ENCODE measurements at places on chromosomes 6 and 20.

DNA sequence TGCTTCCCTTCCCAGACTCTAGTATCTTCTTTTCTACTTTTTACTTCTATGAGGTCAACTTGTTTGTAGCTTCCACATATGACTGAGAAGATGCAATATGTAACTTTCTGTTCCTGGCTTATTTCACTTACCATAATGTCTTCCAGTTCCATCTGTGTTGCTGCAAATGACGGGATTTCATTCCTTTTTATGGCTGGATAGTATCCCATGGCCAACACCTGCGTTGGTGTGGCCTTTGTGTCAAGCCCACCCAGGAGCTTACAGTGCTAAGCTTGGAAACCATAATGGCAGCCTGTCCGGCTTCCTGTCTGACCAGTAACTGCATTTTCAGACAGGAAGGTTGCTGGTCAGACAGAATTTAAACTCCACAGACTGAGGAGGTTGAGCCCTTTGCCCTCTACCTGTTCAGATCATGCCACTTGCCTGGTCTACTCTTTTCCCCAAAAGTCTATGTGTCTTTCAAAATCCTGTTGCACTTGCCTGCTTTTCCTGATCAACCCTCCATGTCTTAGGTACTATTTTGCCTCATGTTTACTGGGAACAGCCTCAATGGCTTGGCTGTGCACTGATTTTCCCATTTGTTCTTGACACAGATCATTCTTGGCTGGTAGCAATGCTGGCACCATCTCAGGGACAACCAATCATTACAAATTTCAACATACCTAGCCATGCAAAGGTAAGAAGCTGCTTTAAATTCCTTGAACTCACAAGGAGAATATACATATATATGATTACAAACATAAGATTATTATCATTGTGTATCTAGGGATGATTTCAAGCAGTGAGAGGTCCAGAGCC, 114.3 kb upstream of the PLEKHG1 start:
- DNase-seq, result no peak

GRCh38 chr20:19659448-19659847, 98.6 kb upstream of the RIN2 start:
- no peak for DNase-seq

DNA sequence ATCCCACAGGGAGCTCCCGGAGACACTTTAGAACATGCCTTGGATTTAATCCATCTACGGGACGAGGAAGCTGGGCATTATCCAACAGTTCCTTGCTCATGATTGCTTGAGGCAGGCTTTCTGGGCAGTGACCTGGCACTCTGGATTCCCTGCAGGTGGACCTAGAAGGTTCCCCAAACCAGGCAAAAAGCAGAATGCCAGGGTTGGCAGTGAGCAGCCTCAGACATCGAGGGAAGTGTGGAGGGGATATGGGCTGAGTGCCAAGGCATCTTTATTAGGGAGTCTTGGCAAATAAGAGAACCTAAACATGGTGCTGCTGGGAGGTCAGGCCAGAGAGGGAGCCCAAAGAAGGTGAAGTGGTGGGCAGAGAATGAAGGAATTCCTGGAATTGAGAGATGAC, 158.5 kb downstream of the CD83 start:
- no peak for DNase-seq

GRCh38 chr6:63904650-63905248, 269.1 kb downstream of the PHF3 start:
- no peak for DNase-seq

DNA sequence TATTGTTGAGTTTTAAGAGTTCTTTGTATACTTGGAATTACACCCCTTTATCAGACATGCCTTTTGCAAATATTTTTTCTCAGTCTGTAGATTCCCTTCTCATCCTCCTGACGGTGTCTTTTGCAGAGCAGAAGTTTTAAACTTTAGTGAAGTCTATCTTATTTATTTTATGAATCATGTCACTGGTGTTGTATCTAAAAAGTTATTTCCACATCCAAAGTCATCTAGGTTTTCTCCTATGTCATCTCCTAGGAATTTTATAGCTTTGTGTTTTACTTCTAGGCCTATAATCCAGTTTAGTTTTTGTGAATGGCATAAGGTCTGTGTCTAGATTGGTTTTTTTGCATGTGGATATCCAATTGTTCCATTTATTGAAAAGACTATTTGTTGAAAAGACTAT, 271.3 kb downstream of the KIF16B start:
- no peak for DNase-seq

GRCh38 chr20:1875762-1876161, 19.4 kb upstream of the SIRPA start:
- DNase-seq, result no peak

GRCh38 chr6:15444081-15444731, 198.3 kb downstream of the JARID2 start:
- no peak for DNase-seq

GRCh38 chr20:24588725-24589340, 119.4 kb downstream of the SYNDIG1 start:
- DNase-seq, result no peak

DNA sequence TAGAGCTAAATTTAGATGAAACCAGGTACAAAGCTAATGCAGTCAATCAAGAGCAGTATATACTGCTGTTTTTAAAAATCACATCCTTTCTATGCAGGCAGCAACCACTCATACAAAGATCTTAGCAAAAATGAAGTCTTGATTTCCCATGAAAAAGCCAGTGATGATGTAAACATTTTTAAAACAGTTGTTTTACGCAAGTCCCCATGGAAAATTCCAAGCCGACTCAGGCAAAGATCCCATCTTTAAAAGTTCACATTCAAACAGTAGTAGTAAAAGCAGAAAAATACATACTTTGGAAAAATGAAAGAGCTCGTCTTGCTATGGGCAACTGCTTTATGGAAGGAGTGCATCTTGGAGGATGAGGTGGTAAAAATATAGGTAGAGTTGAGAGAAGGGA, 84.0 kb downstream of the RCAN2 start:
- DNase-seq, result no peak

DNA sequence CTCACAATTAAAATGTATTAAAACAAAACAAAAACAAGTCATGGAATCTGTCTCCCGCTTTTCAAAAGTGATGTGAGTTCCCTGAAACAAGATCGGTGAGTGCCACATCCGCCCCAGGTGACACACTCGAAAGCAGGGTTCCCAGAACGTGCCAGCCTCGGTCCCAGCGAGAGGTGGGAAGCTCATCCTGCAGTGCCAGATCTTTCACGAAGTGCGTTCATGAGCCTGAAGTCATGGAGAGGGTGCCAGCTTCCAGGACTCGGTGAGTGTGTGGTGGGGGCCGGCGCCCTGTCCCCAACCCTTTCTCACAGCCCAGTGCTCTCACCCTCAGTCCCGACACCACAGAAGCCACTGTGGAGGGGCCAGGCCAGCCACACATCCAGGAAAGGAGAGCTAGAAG, 127.4 kb downstream of the WDR27 start:
- DNase-seq, result no peak

GRCh38 chr6:56329271-56330050, 82.1 kb upstream of the COL21A1 start:
- DNase-seq, result no peak

- no peak for DNase-seq
Measured at GRCh38 chr20:53439616-53440015, 154.0 kb downstream of the ZNF217 start.

DNA sequence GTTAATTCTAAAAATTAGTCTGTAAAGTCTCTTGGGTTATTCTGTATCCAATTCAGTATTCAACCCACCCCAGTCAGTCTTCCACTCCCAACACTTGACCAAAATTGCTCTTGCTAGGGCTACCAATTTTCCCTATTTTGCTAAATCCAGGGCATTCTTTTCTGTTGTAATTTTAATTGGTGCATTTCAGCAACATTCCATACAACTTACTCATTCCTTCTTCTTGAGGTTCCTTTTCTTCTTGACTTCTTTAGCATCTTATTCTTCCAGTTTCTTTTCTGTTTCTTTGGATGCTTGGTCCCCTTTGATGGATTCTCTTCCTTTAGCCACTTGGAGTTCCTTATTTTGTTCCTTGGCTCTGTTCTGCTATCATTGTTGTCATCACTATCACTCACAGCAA, 11.2 kb upstream of the GRM1 start:
- DNase-seq, result no peak

DNA sequence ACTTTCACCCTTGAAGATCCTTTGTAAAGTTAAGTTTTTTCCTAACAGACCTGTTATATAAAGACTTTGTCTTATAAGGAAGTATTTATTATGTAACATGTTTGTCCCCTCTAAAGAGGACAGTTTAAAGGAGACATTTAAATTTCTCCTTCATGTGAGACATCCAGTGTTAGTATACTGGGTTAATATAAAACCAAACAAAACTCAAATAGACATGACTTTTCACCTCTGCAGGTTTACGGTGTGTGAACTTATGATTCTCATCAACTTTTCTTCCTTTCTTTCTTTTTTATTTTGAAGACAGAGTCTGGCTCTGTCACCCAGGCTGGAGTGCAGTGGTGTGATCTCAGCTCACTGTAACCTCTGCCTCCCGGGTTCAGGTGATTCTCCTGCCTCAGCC, 17.4 kb upstream of the MPC1 start:
- DNase-seq, result no peak

GRCh38 chr6:120779441-120779840, 554.8 kb downstream of the TBC1D32 start:
- no peak for DNase-seq

DNA sequence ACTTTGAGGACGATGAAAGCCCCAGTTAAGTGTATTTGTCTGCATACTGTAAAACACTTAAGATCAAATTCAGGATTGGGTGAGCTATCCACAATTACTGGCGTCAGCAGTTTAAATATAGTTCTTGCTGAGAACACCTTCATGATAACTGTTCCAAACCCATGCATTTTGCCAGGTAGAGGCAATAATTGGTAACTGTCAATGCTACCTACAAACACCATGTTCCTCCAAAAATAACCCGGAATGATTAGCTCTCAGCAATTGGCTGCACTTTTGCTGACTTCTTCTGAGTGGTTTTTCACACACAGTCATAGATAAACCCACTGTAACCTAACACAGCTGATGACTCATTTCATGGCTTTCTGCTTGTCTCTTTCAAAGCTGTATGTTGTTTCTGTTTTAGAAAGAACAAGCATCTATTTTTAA, 1358.6 kb upstream of the GJE1 start:
- no peak for DNase-seq

DNA sequence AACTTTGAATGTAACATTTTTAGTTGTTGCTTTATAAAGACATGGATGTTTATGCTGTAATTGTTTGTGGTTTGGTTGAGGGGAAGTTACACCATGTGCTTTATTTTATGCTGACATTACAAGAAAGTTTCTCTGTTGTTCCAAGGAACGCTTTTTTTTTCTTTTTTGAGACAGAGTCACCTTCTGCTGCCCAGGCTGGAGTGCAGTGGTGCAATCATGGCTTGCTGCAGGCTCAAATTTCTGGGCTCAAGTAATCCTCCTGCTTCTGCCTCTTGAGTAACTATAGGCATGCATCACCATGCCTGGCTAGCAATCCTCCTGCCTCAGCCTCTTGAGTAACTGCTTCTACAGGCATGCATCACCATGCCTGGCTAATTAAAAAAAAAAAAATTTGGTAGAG, 21.0 kb upstream of the IFNGR1 start:
- no peak for DNase-seq

DNA sequence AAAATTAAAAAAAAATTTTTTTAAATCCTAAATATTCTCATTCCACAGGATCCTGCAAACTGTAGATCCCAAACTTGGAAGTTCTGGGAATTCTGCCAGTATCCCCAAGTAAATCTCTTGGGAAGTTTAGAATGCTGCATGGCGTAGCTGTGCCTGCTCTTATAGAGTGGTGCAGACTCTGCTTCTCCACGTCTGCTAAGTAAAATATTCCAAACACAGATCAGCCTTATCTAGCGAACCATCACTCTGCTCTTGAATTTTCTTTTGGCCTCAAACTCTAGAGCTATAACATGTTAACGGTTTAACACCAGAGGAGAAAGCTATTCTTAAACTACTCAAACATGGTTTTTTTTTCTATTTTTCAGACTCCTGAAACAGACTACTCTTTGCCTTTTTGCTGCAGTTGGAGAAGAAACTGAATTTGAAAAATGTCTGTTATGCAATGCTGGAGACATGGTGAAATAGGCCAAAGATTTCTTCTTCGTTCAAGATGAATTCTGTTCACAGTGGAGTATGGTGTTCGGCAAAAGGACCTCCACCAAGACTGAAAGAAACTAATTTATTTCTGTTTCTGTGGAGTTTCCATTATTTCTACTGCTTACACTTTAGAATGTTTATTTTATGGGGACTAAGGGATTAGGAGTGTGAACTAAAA, 138.5 kb upstream of the AKAP12 start:
- no peak for DNase-seq

DNA sequence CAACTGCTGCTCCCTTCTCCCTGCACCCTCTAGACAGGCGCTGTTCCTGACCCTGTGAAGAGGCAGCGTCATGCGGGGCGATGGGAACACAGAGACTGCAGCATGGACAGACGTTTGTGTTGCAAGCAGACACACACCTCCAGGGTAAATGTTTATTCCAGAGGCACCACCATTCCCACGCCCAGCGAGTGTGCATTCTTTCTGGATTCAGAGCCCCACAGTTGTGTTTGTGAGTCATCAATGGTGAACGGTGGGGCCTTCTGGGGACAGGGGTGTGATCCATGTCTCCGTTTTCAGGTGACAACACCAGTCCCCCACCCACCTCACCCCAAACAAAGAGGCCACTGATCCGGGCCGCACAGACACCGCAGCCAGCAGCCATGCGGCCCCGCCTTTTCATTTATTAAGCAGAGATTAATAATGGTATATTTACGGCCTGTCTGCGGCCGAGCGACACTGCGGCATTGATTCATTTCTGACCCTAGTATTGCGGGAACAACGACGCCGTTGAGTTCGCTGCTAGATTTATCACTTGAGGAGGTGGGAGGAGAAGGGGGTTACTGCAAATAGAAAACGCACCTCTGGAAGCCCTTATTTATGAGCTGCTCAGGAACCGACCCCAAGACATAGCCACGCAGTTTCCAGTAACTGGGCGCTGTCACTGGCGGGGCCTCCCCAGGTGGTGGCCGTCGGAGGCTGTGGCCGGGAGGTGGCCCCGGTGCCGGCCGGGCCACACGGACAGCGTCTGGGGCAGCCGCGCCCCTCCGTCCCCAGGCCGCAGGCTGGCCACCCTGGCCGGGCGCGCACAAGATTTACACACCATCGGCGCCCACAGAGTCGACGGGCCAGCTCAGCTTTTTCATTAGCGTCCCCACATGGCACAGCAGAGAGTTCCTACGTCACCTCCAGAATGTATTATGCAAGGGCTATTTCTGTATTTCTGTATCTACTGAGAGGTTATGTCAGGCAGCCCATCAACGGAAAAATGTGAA, 367.6 kb downstream of the THBS2 start:
- DNase-seq, result no peak

DNA sequence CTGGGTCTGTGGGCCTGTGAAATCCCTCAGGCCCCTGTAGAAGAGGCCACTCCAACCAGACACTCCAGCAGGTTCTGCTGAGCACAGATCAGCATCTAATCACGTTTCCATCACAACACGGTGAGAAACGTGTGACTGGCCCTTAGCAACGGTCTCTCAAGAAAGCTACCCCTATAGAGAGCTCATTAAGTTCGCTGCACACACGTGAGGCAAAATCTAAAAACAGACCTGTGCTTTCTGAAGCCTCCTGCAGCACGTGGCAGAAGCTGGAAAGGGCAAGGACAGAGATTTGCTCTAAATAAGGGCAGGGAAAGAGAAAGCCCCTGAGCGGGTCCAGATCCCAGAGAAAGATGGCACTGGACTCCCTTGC, 56.5 kb downstream of the GPR6 start:
- DNase-seq, result no peak

- DNase-seq, result no peak
Measured at GRCh38 chr20:39474879-39475278, 512.7 kb downstream of the DHX35 start.

- DNase-seq, result no peak
Measured at GRCh38 chr6:56348578-56348977, 101.2 kb upstream of the COL21A1 start.

- DNase-seq, result no peak
Measured at GRCh38 chr6:138680085-138680484, 93.5 kb upstream of the CCDC28A start.
